ENCODE measurements at places on chromosomes 12 and 14. TPM values are rescaled to one million over a fixed set of nuclear protein-coding genes. Genes with fewer than 3 reads are reported as not detected.

BCL11B gene
- 58.3 TPM for total RNA-seq

SDR9C7 gene
- total RNA-seq, result 0.41 TPM

ZFYVE26 gene
- total RNA-seq, result 14.7 TPM

PTPRR gene
- 16.7 TPM for total RNA-seq

MYO1H gene
- total RNA-seq, result under 0.01 TPM

RGS6 gene
- 4.9 TPM for total RNA-seq

HOXC10 gene
- not detected for total RNA-seq

TMEM52B gene
- not detected for total RNA-seq

KLHL33 gene
- under 0.01 TPM for total RNA-seq

KRT71 gene
- not detected for total RNA-seq

ZNF10 gene
- total RNA-seq, result 32.6 TPM

- no peak for DNase-seq
These were observed 14.1 kb downstream of the JAG2 start for GRCh38 chr14:105154476-105154871.

DNA sequence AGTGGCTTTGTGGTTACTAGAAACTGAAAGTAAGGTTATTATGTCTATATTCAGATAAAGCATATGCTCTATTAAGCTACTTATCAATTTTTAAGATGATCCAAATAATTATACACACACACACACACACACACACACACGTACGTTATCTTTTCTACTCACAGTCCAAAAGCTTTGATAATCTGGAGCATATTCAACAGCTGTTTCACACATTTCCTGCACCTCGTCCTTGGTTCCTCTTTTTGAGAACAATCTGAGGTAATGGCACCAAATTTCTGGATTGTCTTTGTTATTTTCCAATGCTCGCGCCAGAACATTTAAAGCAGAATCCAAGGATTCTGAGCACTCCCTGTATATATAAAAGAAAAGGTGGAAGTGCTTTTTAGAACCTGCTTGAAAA is 37.5 kb downstream of the ZFC3H1 start:
- DNase-seq, result no peak

DNA sequence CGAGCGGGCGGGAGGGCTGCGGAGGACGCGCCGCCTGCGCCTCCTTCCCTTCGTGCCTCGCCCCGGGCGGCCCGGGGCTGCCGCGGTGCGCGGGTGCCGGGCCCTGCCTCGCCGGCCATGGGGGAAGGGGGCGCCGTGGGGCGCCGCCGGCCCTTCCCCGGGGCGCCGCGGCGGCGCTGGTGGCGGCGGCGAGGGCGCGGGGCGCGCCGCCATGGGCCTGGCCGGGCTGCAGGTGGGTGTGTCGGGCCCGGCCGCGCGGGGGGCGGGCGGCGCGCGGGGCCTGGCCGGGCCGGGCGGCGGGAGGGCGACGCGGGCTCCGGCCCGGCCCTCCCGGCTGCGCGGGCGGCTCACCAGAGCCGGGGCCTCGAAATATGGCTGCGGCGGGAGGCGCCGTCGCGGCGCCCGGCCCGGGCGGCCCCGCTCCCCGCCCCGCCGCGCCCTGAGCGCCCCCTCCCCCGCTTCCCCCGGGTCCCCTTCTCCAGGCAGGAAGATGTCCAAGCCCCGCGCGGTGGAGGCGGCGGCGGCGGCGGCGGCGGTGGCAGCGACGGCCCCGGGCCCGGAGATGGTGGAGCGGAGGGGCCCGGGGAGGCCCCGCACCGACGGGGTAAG is 5.1 kb downstream of the KMT5A start:
- DNase-seq, result peak; percentile 64

- DNase-seq, result no peak
These were observed 236.7 kb downstream of the BCL11B start for GRCh38 chr14:99035268-99035667.

GRCh38 chr12:57850854-57851430 is 4.4 kb upstream of the CTDSP2 start:
- DNase-seq, result no peak

GRCh38 chr12:31582155-31582554 is 8.8 kb downstream of the DENND5B start:
- DNase-seq, result no peak

DNA sequence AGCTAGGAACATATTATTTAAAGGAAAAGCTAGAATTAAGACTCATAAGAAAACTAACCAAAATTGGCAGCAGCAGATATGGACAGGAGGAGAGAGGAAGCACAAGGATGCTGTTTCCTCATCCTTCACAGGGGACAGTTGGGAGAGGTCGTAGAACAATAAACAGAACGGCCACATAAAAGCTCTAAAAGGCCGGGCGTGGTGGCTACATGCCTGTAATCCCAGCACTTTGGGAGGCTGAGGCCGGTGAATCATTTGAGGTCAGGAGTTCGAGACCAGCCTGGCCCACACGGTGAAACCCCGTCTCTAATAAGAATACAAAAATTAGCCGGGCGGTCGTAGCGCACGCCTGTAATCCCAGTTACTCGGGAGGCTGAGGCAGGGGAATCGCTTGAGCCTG is 10.5 kb downstream of the TCL1B start:
- no peak for DNase-seq

GRCh38 chr12:123734268-123734667 is 22.1 kb downstream of the ATP6V0A2 start:
- no peak for DNase-seq

DNA sequence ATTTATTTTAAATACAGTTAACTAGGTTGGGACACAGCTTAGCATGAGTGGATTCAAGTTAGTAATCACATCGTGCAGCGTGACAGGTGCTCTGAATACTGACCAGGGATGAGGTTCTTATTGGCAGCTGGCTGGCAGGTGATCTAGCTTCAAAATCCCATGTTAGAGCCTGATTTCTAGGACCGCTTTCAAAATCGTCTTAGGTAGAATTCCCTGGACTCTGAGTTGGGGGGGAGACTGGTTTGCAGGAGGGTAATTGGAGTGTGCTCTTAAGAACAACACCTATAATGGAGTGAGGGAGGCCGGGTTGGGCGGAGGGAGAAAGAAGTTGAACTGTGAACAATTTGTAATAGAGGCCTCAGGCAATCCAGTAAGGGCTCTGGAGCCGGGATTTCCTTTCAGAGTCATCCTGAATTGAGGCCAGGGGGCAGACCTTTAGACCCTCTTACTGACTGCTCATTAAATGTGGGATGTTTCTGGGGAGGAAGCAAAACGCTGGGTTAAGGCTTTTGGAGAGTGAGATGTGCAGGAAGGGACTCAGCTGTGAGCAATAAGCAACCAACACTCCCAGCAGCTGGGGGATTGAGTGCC is 874 bp upstream of the YARS2 start:
- no peak for DNase-seq

- no peak for DNase-seq
These were observed 66.0 kb upstream of the NRXN3 start for GRCh38 chr14:78104160-78104559.

DNA sequence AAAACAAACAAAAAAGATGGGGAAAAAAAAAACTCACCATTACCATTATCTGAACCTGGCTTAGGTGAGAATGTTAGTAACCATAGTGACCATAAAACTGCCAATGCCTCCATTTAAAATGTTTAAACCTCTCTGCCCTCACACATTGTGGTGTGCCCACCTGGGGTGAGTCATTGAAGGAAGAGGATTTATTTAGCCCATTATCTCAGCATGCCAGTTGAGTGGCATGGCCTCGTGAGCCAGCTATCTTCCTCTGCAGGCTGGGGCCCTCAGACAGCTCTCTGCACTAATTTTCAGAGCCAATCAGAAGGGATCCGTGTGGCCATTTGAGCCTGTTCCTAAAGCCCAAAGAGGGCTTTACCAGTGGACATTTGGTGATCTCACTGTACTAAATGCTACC is 81.8 kb upstream of the CCDC198 start:
- DNase-seq, result no peak

DNA sequence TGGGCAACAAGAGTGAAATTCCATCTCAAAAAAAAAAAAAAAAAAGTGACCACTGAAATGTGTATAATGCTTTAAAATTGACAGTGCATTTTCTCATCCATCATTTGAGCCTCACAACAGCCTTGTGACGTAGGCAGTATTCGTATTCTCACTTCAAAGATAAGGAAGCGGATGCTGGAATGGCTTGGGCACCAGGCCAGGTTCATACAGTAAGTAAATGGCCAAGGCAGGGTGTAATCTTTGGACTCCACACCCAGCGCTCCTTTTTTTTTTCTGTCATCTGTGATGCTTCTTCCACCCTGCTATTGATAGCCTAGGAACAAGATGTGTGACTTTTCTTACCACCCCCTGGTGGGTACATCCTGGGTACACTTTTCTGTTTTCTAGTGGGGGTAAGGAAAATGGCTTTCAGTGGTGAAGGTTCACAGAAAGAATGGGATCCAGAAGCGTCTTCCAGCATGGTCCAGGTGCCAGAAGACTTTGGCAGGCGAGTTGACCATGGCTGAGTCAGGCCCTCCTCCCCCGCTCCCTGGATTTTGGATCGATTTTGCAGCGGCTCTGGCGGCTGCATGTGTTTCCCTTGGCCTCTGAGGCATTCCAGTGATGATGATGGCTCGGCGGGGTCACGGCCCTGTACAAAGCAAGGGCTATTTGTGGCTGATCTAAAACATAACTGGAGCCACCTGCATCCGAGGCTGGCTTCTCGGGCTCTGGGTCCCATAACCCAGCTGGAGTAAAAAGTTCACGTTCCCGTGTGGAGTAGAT is 110.6 kb downstream of the CACNA1C start:
- DNase-seq, result no peak

- no peak for DNase-seq
These were observed 4.2 kb upstream of the PWP1 start for GRCh38 chr12:107681455-107681835.

GRCh38 chr14:89175881-89176799 is 240.9 kb downstream of the FOXN3 start:
- no peak for DNase-seq

DNA sequence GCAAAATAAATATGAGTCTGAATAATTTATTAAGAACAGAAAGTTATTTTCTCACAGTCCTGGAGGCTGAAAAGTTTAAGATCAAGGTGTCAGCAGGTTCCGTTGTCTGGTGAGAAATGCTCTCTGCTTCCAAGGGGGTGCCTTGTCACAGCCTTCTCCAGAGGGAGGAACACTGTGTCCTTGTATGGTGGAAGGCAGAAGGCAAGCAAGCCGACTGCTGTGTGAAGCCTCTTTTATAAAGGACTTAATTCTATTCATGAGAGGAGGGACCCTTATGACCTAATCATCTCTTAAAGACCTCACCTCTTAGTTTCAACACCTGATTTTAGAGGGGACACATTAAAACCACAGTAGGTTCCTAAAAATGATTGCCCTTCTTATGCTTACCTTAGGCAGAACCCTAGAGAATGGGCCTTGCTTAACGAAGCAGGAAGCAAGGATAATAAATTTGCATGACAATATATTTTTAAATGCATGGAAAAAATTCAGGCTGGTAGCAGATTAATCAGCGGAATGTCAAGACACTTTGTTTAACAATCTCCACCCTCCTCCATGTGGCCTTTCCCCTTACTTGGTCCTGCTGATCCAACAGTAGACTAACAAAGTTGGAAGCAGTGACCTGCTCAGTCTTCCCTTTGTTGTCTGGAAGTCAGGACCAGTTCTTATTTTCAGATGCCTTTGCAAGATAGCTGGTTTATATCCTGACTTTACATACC is 154.9 kb downstream of the DYRK2 start:
- DNase-seq, result no peak

- no peak for DNase-seq
These were observed 12.5 kb downstream of the PCNX1 start for GRCh38 chr14:70919774-70920173.

DNA sequence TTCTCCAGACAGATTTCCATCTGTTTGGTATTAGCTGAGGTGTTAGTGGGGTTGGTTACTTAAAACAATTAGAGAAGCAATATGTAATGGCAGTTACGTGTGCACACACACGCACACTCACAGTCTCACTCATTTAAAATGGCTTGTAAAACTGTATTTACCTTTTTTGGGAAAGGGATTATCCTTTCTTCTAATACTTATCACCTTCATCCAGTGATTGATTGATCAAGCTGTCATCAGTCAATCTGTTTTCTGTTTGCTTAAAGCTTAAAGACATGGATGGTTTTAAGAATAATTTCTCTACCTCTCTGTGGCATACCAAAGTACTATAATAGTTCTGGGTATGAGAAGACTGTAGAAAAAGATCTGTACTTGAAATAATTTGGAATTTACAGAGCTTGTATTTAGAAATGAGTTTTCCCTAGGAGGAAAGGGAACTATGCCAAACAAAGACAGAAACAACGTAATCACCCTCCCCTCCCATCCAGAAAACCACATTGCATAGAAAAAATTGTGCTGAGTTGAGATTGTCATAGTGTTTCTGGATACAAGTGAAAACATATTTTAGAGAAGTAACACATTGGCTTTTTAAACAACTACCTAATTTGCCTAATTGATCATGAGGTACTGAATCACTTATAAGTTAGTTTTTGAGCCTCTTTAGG is 455.8 kb downstream of the PCNX1 start:
- DNase-seq, result no peak

GRCh38 chr12:95480230-95480629 is 6.3 kb downstream of the METAP2 start:
- no peak for DNase-seq

DNA sequence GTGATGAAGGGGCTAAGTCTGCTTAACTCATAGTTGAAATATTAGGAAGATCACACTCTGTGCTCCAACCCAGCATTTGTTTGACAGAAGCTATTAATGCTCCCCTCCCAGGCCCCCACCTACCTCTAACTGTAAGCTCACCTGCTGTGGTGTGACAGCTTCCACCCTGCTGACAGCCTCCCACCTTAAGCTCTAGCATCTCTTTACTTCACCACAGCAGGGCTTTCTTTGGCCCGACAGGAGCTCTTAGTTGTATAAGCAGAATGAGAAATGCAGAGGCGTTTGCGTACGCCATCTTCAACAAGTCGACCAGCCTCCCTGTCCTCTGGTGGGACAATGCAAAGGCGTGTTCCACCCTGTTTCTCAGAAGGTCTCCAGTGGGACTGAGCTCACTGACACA is 80.1 kb upstream of the OSBPL8 start:
- no peak for DNase-seq

DNA sequence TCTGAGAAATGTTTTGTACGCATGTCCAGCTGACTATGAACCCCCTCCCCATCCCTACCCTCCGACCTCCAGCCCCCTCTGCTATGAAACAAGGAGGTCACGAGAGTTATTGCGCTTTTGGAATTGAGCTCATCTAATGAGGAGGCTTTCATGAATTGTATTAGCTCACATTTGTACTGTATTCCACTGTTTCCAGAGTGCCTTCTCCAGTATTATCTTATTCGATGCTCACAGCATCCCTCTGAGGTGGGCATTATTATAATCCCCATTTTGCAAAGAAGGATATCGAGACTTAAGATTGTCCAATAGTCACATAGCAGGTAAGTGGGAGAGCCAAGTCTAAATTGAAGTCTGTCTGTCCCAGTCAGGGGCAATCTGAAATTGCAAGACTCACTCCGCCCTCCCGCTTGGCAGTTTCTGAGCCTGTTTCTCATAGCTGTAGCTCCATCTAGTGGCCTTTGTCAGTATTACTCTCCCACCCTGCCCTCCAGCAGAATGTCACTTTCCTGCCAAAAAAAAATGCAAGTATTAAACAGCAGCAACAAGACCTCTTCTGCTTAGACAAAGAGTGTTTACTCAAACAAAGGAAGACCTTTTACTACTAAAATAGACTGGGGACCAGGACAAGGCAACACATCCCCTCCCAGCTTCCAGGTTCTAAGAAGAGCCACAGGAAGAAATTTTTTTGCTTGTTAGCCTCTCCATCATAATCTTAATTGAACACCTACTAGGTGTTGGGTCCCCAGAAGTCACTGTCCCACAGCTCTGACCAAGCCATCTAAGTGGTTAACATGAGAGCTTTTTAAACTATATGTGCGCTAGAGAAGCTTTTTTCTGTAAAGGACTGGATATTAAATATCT is 48.6 kb upstream of the TMEM233 start:
- peak; percentile 60 for DNase-seq
